MCF 10A (cell line): ENCODE measurements at places on chromosomes 7 and 10. TPM values are rescaled to one million over a fixed set of nuclear protein-coding genes. Genes with fewer than 3 reads are reported as not detected.

COL17A1 gene
- total RNA-seq, result 514 and 563 TPM in 2 replicates

ENTPD1 gene
- total RNA-seq, result not detected in 2 replicates

CYP3A7 gene
- total RNA-seq, result not detected in 2 replicates

ACTL6B gene
- not detected in 2 replicates for total RNA-seq

ICA1 gene
- total RNA-seq, result 26.3 and 31.5 TPM in 2 replicates

GARIN1A gene
- total RNA-seq, result 2.3 and 5.9 TPM in 2 replicates

CEP55 gene
- 25.2 and 39.4 TPM in 2 replicates for total RNA-seq

ASB10 gene
- total RNA-seq, result not detected in 2 replicates

HHEX gene
- 0.19 and 0.54 TPM in 2 replicates for total RNA-seq

DNA sequence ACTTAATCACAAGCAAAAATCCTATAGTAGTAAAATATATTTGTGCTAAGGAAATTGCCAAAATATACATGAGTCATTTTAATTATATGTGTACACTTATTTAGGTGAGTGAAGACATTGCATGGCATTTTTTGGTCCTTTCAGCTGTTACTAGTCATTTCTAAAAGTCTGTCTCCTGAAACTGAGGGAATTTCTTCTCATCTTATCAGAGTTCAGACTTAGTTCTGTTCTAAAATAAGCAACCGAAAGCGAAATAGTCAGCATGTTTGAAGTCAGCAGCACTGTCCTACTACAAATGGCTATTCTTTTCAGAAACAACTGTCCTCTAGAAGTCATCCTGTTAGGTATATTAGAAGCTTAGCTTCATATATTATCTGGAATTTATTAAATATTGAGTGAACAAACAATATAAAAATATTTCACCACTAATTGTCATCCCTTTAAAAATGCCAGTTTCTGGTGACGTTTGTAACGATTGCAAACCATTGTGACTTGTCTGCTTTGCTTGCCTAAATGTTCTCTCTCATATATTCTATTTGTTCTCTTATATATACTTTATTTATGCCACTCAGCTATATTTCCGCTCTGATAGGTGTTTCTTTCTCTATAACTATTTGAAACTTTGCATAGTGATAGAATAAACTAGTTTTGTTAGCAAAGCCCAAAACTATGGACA, 227.4 kb upstream of the KAT6B start:
- no peak overlapping the region for H3K4me3 ChIP-seq
- peak overlapping the region; percentile 27 for H3K27ac ChIP-seq
- no peak for DNase-seq
- H3K36me3 ChIP-seq, result peaks cover 27% of the 10 kb centered on the region
- H3K4me1 ChIP-seq, result no peaks in the 10 kb centered on the region

- H3K27me3 ChIP-seq, result no peaks in the 10 kb centered on the region
- no peak overlapping the region for H3K4me3 ChIP-seq
- DNase-seq, result no peak
- peaks cover 18% of the 10 kb centered on the region for H3K36me3 ChIP-seq
Measured at GRCh38 chr10:132523561-132524442, 13.8 kb upstream of the INPP5A start.

GRCh38 chr10:1159131-1160061, 103.2 kb downstream of the WDR37 start:
- H3K4me1 ChIP-seq, result no peaks in the 10 kb centered on the region
- H3K27ac ChIP-seq, result no peak overlapping the region
- peaks cover 22% of the 10 kb centered on the region for H3K27me3 ChIP-seq
- H3K36me3 ChIP-seq, result no peaks in the 10 kb centered on the region

DNA sequence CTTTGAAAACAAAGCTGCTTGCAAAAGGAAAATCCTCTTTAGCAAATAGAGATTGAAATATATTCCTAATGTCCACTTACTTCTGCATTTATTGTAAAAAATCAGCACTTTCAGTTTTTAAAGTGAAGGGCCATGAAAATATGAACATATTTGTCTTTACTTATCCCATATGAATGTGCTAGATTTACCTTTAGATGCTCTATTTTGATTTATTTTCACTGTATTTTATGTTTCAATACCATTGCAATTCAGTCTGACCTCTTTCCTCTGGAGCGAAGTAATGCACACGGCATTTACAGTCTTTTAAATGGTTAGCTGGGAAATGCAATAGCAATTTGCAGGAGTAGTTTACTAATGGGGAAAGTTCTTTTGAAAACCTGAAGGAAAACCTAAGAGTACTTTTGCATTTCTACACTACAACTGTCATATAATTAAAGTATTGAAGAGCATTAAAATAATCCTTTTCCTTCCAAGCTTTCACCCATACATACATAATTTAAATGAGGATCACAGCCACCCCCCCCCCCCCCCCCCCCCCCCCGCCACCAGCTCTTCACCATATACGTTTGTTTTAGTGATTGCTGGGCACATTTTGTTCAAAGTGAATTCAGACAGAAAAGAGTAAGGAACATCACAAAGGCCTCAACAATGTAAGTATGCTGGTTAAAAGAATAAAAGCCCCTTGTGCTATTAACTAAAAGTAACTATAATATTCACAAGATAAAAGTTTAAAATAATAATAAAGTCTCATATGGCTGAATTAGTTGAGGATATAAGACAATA, 3.5 kb downstream of the SKIDA1 start:
- DNase-seq, result no peak
- no peak overlapping the region for H3K27ac ChIP-seq
- H3K4me1 ChIP-seq, result peaks cover 18% of the 10 kb centered on the region
- H3K27me3 ChIP-seq, result no peaks in the 10 kb centered on the region
- no peak overlapping the region for H3K4me3 ChIP-seq

DNA sequence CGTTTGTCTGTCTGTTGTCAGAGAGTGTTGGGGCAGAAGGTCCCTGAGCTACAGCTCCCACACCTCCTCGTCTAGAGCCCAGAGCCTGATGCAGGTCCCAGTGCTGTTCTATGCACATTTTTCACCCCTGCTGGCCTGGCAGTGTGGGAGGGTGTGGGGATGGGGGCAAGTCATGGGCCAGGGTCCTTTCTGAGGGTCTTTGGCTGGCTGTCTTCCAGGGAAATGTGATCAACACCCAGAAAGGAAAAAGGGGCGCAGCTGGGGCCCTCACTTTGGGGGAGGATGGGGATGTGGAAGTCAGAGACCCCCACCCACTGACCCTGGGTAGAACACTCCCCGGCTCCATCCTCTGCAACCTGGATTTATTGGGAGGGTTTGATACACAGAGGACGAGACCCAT, 50.0 kb upstream of the ZNF716 start:
- DNase-seq, result no peak
- no peaks in the 10 kb centered on the region for H3K36me3 ChIP-seq
- no peaks in the 10 kb centered on the region for H3K27me3 ChIP-seq

- H3K27ac ChIP-seq, result no peak overlapping the region
- no peak overlapping the region for H3K4me3 ChIP-seq
- H3K4me1 ChIP-seq, result no peaks in the 10 kb centered on the region
Measured at GRCh38 chr10:94490789-94491039, 54.9 kb upstream of the HELLS start.

- no peaks in the 10 kb centered on the region for H3K36me3 ChIP-seq
- H3K27me3 ChIP-seq, result peaks cover 25% of the 10 kb centered on the region
- H3K4me3 ChIP-seq, result no peak overlapping the region
- no peaks in the 10 kb centered on the region for H3K4me1 ChIP-seq
- H3K27ac ChIP-seq, result no peak overlapping the region
Measured at GRCh38 chr10:47092831-47093230, 181.6 kb downstream of the PTPN20 start.

- peak overlapping the region; percentile 57 for H3K27ac ChIP-seq
- H3K36me3 ChIP-seq, result no peaks in the 10 kb centered on the region
- H3K4me1 ChIP-seq, result peaks cover 10% of the 10 kb centered on the region
- H3K27me3 ChIP-seq, result no peaks in the 10 kb centered on the region
Measured at GRCh38 chr10:115985786-115986185, 287.2 kb downstream of the GFRA1 start.

DNA sequence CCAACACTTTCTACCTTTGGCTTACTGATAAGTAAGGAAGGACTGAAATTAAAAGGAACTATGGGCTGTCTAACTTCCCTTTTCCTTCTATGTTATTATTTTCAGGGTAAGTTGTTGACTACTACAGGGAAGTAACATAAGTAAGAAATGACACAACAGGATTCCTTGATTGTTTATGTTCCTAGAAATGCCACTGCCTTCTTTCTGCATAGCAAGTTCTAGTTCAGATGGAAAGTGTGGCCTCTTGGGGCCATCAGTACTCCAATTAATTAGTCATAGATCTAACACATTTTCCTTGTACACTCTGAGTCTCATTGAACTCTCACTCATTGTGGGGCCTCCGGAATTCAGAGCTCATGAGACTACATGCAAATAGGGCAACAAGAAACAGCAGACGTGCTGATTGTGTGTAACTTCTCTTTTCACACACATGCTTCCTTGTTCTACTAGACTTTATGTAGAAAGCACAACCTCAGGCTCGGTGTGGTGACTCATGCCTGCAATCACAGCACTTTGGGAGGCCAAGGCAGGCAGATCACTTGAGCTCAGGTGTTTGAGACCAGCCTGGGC, 35.3 kb upstream of the HIBADH start:
- no peak overlapping the region for H3K4me3 ChIP-seq
- peaks cover 5% of the 10 kb centered on the region for H3K4me1 ChIP-seq
- H3K27ac ChIP-seq, result no peak overlapping the region
- H3K36me3 ChIP-seq, result no peaks in the 10 kb centered on the region

- no peak overlapping the region for H3K4me3 ChIP-seq
- no peaks in the 10 kb centered on the region for H3K4me1 ChIP-seq
- H3K27me3 ChIP-seq, result no peaks in the 10 kb centered on the region
- no peak for DNase-seq
Measured at GRCh38 chr7:29190349-29191045, 4.1 kb upstream of the CHN2 start.

DNA sequence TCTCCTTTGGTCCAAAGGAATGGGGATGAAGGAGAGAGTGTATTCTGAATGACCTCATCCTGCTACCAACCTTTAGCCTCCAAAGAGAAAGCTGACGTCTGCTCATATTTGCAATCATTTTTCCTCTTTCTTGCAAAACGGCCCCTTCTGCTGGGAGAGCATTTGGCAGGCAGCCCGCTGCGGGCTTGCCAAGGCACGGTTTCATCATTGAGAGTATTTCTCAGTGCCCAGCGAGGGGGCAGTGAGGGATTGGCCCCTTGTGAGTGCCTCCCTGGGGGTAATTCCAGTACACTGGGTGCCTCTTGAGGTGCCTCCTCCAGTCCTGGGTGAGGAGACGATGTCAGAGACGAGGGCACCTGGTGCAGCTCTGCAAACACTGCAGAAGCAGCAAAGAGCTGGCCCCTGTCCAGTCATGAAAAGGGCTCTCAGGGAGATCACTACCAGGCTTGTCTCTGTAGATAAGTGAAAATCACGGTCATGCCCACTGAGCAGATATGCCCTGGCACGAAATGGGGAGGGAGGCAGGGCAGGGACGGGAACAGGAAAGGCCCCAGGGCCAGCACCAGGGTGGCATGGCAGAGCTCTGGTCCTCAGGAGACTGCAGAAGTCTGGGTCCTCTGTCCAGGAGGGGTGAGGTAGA, 48.7 kb upstream of the SHH start:
- H3K4me3 ChIP-seq, result peak overlapping the region; percentile 45
- DNase-seq, result peak; percentile 98
- peaks cover 6% of the 10 kb centered on the region for H3K27me3 ChIP-seq
- H3K27ac ChIP-seq, result peak overlapping the region; percentile 62

DNA sequence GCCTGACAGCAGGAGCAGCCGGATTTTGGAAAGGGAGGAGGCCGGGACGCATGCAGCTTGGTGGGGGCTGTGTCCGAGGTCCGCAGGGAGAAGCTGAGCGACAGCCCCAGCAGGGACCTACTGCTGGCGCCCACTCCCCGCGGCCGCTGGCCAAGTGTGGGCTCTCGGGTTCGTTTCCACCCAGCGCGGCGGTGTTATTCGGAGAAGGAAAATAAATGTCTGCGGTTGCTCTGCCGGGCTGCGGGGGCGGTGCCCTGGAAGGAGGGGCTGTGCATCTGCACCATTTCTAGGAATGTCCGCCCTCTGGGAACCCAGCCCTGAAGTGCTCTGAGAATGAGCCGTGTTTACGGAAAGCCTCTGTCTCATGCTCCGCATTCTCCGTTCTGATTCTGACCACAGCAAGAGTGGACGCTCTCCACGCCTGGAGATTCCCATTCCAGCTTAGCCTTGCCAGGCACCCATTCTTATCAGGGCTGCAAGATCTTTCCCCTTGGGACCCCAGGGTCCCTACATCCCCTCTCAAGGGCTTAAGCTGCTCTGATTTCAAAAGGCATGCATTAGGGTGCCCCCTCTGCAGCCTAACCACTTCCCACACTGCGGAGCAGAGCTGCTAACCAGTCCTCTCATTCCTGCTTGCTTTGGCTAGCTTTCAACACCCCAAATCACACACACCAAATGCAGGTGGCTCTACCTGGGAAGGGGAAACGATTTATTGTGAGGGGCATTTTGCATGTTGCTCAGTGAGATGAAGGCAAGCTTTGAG, 256.6 kb upstream of the GLI3 start:
- H3K27ac ChIP-seq, result peak overlapping the region; percentile 93
- H3K4me1 ChIP-seq, result peaks cover 29% of the 10 kb centered on the region
- no peaks in the 10 kb centered on the region for H3K27me3 ChIP-seq
- peak; percentile 94 for DNase-seq
- H3K4me3 ChIP-seq, result peak overlapping the region; percentile 79
- no peaks in the 10 kb centered on the region for H3K36me3 ChIP-seq

GRCh38 chr7:44217852-44218402, 17.1 kb downstream of the YKT6 start:
- H3K4me1 ChIP-seq, result no peaks in the 10 kb centered on the region
- no peak overlapping the region for H3K4me3 ChIP-seq
- H3K27me3 ChIP-seq, result no peaks in the 10 kb centered on the region
- DNase-seq, result no peak
- no peak overlapping the region for H3K27ac ChIP-seq

DNA sequence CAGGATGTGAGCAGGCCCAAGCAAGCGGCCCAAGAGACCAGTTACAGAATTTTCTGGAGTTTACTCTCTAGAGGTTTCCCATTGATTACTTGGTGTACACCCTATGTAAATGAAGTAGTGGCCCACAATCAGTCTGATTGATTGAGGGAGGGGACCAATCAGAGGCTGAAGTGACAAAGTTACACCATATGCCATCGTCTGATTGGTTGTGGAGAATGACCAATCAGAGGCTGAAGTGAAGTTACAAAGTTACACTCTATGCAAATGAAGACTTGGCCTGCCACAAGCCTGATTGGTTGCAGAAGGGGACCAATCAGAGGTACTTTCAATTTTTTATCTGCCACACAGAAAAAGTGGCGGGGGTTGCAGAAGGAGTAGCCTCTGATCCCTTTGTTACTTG, 83.7 kb downstream of the KIF20B start:
- no peaks in the 10 kb centered on the region for H3K4me1 ChIP-seq
- no peaks in the 10 kb centered on the region for H3K27me3 ChIP-seq
- H3K4me3 ChIP-seq, result no peak overlapping the region
- no peak overlapping the region for H3K27ac ChIP-seq
- H3K36me3 ChIP-seq, result no peaks in the 10 kb centered on the region
- DNase-seq, result no peak

DNA sequence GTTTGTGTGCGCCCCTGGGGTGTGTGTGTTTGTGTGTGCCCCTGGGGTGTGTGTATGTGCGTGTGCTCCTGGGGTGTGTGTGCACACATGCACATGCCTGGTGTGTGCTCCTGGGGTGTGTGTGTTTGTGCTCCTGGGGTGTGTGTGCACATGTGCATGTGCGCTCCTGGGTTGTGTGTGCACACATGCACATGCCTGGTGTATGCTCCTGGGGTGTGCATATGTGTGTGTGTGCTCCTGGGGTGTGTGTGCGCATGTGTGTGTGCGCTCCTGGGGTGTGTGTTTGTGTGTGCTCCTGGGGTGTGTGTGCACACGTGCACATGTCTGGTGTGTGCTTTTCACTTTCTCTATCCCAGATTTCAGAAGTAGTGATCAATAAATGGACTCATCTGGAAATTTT, 321.0 kb downstream of the WDR37 start:
- no peaks in the 10 kb centered on the region for H3K4me1 ChIP-seq
- H3K27me3 ChIP-seq, result peaks cover 45% of the 10 kb centered on the region
- H3K27ac ChIP-seq, result no peak overlapping the region
- no peaks in the 10 kb centered on the region for H3K36me3 ChIP-seq
- no peak for DNase-seq

- no peaks in the 10 kb centered on the region for H3K36me3 ChIP-seq
- H3K27me3 ChIP-seq, result peaks cover 24% of the 10 kb centered on the region
- DNase-seq, result no peak
Measured at GRCh38 chr7:158479021-158479663, 108.5 kb downstream of the PTPRN2 start.
